Pancreas (tissue), 10 donors: ENCODE measurements at places on chromosomes 7 and 10.

DNA sequence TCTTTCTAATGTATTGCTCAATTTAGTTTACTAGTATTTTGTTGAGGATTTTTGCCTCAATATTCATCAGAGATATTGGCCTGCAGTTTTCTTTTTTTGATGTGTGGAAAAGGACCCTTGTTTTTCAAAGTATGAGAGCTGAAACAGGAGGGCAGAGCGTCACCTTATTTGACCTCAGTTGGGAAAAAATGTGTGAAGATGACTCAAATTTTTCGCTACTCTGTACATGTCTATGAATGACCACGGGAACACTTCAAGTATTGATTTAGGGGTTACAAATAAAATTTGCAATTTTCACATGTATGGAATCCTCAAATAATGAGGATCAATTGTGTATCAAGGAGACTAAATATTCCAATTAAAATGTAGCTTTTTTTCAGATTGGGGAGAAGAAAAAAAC, 103.1 kb downstream of the ZFAND4 start:
- no peak for DNase-seq

DNA sequence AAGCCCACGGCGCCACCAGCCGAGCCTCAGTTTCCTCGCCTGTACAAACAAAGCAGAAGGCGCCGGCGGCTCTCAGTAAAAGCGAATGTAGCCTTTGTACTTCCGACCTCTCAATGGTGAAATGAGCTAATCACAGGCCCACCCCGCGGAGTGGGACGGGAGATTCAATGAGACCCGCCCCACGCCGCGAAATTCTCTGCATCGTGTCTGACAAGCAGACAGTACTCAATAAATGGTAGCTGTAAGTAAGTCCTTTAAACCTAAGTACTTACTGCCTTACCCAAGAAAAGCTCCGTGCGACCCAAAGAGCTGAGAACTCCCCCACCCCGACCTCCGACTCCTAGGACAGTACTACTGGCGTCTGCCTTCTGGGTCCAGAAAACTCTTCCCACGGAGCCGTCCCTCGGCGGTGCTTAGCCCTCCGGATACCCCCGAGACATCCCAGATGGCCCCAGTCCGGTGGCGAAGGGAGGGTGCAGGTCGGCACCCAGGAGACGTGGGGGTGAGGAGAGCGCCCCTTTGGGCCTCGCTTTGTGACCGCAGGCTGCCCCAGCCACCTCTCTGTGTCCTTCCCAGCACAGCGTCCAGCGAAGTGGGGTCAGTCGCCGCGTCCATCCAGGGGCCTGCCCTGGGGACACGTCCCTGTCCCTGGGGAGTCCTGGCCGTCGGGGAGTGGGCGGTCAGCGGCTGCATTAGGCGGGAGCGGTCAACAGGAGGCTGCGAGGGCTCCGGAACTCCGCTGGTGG, 972 bp upstream of the CXCL12 start:
- DNase-seq = peak; percentile 87

DNA sequence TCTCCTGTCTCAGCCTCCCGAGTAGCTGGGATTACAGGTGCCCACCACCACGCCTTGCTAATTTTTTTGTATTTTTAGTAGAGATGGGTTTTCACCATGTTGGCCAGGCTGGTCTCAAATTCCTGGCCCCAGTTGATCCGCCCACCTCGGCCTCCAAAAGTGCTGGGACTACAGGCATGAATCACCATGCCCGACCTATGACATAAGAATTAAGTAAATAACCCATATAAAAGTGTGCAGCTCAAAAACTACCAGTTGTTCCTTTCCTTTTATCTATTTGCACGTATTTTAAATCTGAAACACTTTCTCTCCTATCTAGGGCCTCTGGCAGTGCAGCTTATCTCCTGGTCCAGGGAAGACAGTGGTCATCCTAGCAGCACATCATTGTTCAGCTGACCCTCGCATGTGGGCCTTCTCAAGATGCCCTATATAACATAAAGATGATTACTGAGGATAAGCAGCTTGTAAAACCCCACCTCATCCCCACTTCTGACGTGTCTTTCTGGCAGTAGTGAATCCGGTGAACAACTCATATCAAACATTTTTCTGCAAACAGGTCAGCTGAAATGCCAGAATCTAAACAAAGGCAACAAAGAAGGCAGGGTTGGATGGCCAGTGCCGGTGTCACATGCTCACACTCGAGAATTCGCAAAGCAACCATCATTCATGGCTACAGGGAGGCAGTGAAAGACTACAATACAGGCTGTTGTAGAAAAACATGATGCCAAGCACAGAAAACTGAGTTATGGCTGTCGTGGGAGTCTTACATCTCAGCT, 36.0 kb upstream of the KCNIP2 start:
- DNase-seq = no peak

GRCh38 chr7:65233409-65234034, 140.1 kb upstream of the ZNF92 start:
- no peak for DNase-seq

DNA sequence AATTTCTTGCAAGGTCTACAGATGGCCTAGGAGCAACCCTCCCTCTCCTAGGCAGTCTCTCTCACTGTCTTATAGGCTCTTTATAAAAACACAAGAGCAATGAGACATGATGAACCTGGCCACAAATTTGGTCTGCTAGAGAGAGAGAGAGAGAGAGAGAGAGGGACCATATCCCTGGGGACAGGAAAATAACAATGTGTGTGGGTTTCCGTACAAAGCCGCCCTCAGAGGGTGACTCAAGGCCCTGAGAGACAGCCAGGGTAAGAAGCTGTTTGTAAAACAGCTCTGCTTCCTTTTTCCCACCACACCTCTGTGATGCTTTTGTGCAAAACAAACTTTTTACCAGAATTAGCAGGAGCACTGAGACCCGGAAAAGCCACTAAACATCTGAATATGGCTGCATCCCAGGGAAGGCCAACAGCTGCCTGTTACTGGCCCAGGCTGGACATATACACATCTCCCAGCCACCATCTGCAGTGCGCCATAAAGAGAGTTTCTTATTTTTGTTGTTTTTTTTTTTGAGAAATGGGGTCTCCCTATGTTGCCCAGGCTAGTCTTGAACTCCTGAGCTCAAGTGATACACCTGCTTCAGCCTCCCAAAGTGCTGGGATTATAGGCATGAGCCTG, 18.4 kb downstream of the GIMAP5 start:
- no peak for DNase-seq

GRCh38 chr7:16422917-16423316, 1.6 kb upstream of the CRPPA start:
- DNase-seq = no peak

- no peak for DNase-seq
These were observed 406 bp downstream of the CBLL1 start for GRCh38 chr7:107744345-107744750.

DNA sequence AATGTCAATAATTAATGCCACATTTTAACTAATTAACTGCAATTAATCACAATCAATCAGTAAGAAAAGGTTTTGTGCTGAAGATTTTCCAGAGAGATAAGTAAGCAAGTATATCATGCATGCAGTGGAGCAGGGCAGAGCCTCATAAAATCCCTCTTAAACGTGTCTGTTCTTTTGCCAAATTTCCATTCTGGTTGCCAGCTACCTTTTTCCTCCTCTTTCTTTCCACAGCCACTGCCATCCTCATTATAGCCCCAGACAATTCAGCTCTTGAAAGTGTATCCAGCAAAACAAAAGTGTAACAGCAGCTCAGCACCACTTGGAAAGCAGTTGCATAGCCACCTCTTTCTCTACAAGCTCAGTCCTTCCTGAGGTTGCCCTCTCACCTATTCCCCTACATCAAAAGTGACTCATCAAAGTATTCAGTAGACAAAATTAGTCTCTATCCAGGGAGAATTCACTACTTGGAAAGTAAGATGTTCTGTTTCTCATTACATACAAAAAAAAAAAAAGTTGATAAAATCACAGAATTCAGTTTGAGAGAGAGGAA, 26.9 kb upstream of the EPHB6 start:
- DNase-seq = no peak

DNA sequence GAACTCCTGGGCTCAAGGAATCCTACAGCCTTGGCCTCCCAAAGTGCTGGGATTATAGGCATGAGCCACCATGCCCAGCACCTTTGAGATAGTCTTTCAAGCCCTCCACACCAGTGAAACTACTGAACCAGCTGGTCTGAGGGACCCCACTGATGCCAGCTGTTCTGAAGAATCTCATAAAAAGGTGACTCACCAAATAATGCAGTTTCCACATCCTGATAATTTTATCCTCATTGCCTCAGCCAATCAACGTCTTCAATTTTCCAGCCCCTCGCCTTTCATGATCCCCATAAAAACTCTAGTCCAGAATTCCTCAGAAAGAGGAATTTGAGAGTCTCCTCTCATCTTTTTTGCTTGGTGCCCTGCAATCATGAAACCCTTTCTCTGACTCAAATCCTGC, 1691.6 kb upstream of the LRRTM3 start:
- no peak for DNase-seq

DNA sequence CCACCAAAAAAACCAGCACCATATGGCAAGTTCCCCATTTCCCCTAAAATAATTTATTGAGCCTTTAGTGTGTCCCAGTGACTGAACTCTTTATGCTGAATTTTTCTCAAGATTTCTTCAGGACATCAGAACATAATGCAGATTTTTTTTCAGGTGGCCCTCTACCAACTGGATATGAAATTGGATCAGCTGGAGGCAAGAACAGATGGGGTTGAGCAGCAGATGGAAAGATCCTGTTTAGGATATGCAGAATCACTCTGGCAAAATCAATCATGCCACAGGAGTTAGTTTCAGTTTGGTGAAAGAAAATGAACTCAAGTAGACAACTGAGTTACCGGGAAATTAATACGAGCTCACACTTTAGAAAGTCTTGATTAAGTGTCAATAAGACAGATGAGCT, 761.5 kb upstream of the C7orf33 start:
- no peak for DNase-seq

GRCh38 chr7:4882169-4883032, 1.1 kb downstream of the RADIL start:
- DNase-seq = no peak

DNA sequence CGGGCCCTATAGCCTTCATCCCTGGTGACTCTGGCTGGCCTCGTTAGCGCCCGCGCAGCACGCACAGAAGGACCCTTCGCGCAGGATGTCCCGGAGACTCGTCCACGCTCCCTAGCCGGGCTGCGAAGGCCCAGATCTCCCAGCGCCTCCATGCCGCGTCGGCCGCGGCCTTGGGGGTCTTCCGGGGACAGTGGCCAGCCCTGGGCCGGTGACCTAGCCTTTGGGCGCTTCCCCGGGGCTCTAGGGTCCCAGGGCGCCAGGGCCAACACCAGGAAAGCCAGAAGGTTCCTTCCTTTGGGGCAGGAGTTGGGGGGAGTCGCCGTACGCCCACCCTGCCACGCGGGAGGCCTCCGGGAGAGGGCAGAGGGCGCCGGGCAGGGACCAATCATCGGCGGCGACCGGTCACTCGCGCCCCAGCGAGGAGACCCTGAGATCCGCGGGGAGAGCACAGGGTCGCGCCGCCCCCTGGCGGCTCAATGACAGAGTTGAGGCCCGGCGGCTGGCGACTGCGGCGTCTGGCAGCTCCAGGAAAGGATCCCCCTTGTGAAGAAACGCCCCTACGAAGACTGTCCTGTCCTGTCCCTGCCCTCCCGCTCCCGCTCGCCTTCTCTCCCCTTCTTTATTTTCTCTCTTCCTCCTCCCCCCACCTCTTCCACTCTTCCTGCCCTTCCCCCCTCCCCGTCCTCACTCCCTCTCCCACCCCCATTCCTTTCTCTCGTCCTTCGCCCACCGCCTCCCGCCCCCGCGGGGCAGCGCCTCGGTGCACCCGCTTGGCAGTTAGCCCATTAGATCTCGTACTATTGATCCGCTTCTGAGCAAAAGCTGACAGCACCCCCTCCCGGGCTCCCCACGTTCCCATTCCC, 62.3 kb upstream of the LBX1 start:
- DNase-seq = peak; percentile 14

GRCh38 chr10:127364034-127364433, 167.6 kb upstream of the INSYN2A start:
- no peak for DNase-seq

DNA sequence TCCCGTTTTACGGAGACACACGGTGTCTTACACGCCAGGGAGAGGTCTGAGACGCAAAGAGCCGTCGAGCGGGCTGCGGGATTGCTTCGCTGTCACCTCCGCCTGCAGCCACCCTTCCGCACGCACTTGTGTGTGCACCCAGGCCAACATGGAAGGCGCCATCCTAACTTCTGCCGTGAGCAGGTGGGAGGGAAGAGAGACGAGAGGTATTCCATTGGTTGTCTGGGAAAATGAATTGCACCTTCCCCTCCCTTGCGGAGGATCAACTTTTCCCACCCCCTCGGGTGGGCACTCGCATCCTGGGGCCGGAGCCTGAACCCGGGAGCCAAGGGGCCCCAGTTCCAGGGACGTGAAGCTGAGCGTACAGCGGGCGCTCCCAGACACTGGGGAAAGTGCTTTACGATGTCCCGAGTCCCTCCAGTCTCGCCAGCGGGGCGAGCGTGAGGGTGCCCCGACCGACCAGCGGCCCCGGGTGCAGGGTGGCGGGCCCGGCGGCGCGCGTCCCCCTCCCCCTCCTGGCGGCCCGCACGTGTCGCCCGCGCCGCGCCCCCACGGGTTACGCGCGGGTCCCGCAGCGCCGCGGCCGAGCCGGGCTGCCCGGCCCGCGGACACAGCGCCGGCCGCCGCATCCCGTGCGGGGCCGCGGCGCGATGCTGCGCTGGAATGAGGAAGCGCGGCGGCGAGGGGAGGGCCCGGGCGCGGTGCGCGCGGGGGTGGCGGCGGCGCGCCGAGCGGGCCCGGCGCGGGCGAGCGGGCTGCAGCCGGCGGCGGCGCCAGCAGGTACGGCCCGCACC, 984 bp upstream of the IKZF1 start:
- DNase-seq = no peak

DNA sequence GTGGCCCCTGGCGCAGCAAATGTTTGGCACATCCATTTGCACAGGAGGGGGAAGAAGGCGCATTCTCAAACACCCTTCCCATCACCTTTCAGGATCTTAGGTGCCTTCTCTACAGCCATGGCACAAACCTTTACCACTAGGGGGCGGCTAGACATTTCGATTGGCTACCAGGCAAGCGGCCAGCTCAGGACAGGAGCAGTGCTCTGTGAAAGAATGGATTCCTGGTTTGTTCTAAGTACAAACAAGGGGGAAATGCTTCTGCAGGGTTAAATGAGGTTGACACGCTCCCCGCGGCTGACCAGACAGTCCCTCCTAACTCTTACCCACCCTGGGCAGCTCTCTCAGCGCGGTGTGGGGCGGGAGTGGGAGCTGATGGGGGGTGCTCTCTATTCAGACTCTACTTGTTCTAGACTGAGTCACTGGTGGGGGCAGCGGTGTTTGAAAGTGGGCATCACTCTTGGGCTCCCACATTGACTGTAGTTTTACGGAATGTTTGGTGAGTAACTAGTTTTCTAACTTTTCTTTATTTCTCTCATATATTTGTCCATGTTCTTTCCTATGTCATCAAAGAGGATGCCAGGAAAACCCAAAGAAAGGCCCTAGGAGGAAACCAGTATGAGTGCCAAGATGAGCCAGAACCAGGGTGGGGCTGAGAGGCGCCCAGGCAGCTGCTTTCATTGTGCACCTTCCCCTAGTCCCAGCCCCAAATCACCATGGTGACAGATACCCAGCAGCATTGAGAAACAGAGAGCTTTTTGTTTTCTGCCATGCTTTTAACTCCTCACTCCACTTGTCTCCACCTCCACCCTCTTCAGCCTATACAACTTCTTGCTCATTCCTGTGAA, 61.4 kb upstream of the GPR158 start:
- peak; percentile 82 for DNase-seq
